ENCODE measurements at places on chromosomes 4 and X. TPM values are rescaled to one million over a fixed set of nuclear protein-coding genes. Genes with fewer than 3 reads are reported as not detected.

DNA sequence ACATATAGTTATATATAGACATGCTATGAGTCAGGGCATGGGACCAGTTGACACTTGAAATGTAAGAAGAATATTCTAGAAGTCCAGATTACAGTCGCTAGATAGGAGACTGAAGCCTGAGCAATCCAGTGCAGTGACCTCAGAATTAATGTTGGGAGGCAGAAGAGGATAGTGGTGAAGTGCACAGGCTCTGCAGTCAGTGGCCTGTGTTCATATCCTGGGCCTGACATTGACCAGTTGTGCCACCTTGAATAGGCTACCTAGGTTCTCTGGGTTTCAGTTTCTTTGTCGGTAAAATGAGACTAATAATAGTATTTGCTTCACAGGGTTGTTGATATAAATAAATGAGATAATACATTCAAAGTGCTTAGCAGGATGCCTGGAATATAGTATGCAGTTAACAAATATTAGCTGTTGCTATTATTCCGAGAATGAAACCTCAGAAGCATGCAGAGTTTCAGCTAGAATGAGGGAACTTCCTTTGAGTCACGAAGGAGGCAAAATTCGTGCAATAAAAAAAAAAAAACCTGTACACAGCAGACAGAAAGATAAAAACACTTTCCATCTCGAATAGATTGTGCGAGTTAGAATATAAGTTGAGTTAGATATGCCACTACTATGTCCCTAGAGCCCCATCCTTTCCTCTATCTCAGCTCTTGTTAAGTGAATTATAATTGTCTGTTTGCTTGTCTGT lies 4.0 kb upstream of the SH2D1A start:
- no peak overlapping the region for H3K27ac ChIP-seq
- H3K27me3 ChIP-seq: no peaks in the 10 kb centered on the region
- DNase-seq: no peak
- no peaks in the 10 kb centered on the region for H3K4me1 ChIP-seq

Gene CXCR3
- total RNA-seq: not detected

DNA sequence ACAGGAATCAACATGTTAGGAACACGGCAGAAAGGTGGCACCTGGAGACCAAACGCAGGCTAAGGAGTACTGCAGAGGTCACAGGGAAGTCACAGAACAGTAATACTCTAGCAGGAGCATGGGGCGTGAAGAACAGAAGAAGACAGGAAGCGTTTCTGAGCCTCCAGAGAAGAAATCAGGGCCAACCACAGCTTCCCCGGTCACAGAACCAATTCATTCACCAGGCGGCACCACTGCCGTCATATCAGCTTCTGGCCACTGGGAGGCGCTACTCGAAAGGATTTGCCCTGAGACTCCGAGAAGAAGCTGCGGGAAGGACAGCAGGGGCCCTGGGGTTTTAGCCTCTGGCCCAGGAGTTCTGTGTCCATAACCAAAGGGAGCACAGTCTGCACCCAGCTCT lies 78.0 kb upstream of the DRD5 start:
- no peaks in the 10 kb centered on the region for H3K4me1 ChIP-seq
- no peaks in the 10 kb centered on the region for H3K27me3 ChIP-seq
- no peak for DNase-seq
- no peak overlapping the region for H3K4me3 ChIP-seq

DNA sequence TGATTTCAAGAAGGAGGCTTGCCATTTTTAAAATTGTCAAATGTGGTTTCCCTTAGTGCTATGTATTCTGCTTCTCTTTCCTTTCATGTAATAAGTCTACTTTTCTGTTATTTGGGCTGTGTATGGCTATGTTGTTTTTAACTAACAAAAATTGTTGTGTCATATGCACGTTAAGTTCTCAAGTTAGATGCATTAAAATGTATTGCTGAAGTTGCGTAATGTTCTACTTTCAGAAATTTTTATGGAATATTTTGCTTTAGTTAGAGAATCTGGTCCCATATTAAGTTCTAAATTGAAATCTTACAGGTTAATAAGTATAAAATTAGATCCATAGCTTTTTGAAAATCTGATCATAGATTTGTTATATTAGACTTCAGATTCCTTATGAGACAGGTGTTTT lies 133.2 kb downstream of the TLL1 start:
- no peaks in the 10 kb centered on the region for H3K27me3 ChIP-seq
- H3K27ac ChIP-seq: no peak overlapping the region

DNA sequence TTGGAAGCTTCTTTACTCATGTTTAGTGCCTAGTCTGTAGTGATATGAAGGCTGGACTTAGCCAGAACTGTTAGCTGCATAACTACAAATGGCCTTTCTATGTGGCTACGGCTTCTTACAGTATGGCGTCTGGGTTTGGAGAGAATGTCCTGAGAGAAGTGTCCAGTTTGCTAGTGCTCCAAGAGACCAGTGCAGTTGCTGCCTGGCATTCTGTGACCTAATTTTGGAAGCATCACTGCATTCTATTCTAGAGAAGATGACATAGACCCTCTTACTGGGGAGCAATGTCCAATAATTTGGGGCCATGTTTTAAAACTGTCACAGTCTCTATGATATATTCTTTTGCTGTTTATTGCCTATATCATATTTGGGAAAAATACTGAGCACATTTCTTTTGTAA lies 74.2 kb downstream of the STAG2 start:
- no peak overlapping the region for H3K27ac ChIP-seq
- no peak overlapping the region for H3K4me3 ChIP-seq
- no peak for DNase-seq
- peaks cover 9% of the 10 kb centered on the region for H3K36me3 ChIP-seq
- no peaks in the 10 kb centered on the region for H3K27me3 ChIP-seq

Gene TMEM156
- 1.0 TPM for total RNA-seq

GRCh38 chr4:105837037-105837436 lies 58.2 kb upstream of the NPNT start:
- no peak for DNase-seq
- H3K4me1 ChIP-seq: no peaks in the 10 kb centered on the region
- H3K4me3 ChIP-seq: no peak overlapping the region
- H3K27ac ChIP-seq: no peak overlapping the region
- no peaks in the 10 kb centered on the region for H3K36me3 ChIP-seq

- DNase-seq: no peak
- H3K36me3 ChIP-seq: no peaks in the 10 kb centered on the region
- H3K27me3 ChIP-seq: no peaks in the 10 kb centered on the region
- no peak overlapping the region for H3K4me3 ChIP-seq
Measured at GRCh38 chrX:82208975-82209374, 1007.1 kb downstream of the SH3BGRL start.

DNA sequence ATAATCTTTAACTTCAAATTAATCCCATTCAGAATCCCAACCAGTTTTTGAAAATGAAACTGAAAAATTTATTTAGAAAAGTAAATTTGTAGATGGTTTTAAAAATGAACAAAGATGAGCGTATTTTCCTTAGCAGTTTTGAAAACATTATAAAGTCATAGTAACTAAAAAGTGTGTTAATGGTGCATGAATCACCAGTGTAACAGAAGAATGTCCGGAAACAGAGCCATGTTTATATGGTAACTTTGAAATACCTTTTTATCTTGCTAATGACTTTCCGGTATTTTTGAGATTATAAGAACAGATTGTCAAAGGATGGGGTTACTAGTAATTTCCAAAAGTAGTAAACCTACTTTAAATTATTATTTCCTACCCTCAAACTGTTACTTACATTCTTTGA lies 145.9 kb downstream of the IRS4 start:
- H3K36me3 ChIP-seq: no peaks in the 10 kb centered on the region
- H3K27me3 ChIP-seq: no peaks in the 10 kb centered on the region
- no peak overlapping the region for H3K27ac ChIP-seq
- no peak for DNase-seq

DNA sequence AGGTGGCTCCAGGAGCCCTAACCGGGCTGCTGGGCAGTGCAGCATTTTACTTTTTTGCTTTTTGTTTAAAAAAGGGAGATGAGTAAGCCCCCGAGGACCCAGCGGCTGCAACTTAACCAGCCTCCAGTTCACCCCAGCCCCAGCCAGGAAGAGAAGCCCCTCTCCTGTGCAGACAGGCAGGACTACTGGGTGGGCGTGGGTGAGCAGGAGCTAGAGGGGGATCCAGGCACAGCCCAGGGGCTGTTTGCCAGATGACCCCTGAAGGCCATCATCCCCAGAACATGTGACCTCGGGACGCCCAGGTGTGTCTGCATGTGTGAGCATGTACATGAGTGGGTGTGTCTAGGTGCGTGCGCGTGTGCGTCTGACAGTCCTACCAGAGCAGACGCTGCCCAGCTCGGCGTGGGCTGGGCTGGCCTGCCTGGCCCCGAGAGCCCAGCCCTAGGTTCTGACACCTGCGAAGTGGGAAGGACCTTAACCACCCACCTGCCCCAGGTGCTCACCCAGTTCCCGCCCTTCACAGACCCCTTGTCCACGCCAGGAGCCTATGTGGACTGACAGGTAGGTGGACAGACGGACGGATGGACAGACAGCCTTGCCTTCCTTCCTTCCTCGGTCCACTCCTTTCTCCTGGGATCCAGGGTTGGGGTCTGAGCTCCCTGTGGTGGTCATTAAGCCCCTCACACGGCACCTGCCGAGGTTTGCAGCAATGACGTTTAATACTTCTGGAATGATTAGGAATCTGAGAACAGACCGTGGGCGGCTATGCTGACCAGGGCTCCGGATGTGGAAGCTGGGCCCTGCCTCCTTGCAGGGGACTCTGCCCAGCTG lies 7.8 kb upstream of the HAUS3 start:
- H3K27ac ChIP-seq: no peak overlapping the region
- peaks cover 18% of the 10 kb centered on the region for H3K36me3 ChIP-seq
- no peak overlapping the region for H3K4me3 ChIP-seq

- no peaks in the 10 kb centered on the region for H3K36me3 ChIP-seq
- H3K4me3 ChIP-seq: no peak overlapping the region
- H3K4me1 ChIP-seq: no peaks in the 10 kb centered on the region
- no peaks in the 10 kb centered on the region for H3K27me3 ChIP-seq
Measured at GRCh38 chr4:42101446-42101975, 50.9 kb downstream of the BEND4 start.

DNA sequence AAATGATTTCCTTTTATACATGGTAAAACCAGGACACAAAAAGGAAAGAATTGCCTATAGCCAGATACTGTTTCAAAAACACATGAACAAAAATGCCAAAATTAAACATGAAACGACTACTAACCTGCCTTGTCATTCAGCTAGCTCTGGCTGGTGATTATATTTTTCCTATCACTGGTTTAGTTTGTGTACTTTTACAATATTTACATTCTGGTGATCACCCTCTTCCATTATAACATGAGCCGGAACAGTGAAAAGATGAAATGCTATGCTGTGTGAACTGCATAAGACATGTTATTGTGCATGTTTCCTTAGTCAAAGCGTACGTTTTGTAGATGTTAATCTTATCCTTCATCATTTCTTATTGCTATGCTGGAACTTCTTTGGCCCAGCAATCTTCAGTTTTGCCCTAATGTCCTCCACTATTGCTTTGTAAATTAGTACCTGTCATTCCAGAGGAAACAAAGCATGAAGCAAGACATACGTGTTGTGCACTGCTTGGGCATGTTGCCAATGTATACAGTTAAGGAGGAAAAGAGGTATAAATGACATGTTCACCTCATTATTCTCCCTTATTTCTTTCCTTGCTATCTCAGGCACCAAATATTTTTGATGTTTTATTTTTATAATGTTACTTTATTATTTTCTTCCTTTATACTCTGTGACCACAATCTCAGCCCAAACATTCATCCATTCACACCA lies 386.3 kb downstream of the ARHGAP24 start:
- H3K27ac ChIP-seq: no peak overlapping the region
- H3K36me3 ChIP-seq: no peaks in the 10 kb centered on the region
- DNase-seq: no peak
- no peaks in the 10 kb centered on the region for H3K27me3 ChIP-seq

Gene MAGEC1
- total RNA-seq: not detected

- DNase-seq: no peak
- no peaks in the 10 kb centered on the region for H3K27me3 ChIP-seq
- H3K36me3 ChIP-seq: no peaks in the 10 kb centered on the region
- H3K4me1 ChIP-seq: no peaks in the 10 kb centered on the region
- no peak overlapping the region for H3K27ac ChIP-seq
- H3K4me3 ChIP-seq: no peak overlapping the region
Measured at GRCh38 chr4:180086480-180087190, 2156.6 kb upstream of the TENM3 start.

DNA sequence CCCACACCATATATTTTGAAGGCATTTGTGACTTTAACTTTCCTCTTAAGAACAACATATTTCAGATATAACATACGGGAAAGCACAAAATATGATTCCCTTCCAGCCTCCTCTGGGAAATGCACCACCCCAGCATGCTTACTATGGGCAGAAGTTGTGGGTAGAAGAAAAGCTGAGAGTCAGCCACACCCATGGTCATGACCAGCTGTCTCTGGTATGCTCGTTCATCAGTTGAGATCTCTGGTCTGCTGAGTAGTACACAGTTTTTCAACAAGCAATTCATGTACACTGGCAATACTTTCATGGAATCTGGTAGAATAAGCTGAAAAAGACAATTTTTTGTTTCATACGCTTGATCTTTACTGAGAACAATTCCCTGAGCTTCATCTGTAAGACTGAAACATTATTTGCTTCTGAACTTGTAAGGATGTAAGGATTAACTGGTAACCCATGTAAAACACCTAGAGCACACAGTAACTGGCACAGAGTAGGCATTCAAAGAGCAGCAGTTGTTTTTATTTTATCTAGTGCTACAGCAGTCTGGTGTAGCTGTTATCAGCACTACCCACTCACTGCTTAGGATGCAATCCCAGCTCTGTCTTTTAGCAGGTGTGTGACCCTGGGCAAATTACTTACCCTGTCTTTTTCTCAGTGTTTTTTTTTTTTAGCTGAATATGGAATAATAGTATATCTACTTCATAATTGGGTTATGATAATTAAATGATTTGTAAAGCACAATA lies 47.6 kb downstream of the METTL14 start:
- no peaks in the 10 kb centered on the region for H3K4me1 ChIP-seq
- DNase-seq: no peak
- peaks cover 96% of the 10 kb centered on the region for H3K36me3 ChIP-seq
- H3K27ac ChIP-seq: no peak overlapping the region
- H3K27me3 ChIP-seq: no peaks in the 10 kb centered on the region
- H3K4me3 ChIP-seq: no peak overlapping the region

GRCh38 chr4:3276986-3277385 lies 15.8 kb upstream of the RGS12 start:
- no peaks in the 10 kb centered on the region for H3K27me3 ChIP-seq
- DNase-seq: peak; percentile 10

- no peak overlapping the region for H3K4me3 ChIP-seq
- no peak for DNase-seq
- H3K27ac ChIP-seq: peak overlapping the region; percentile 56
- no peaks in the 10 kb centered on the region for H3K36me3 ChIP-seq
- H3K27me3 ChIP-seq: no peaks in the 10 kb centered on the region
- peaks cover 32% of the 10 kb centered on the region for H3K4me1 ChIP-seq
Measured at GRCh38 chr4:140719022-140719421, 37.2 kb downstream of the TBC1D9 start.

Gene BRS3
- not detected for total RNA-seq
